Stimulated activated naive CD8-positive, alpha-beta T cell treated with anti-CD3 and anti-CD28 coated beads, Interleukin-15, Interleukin-2, amounts not matched to agents 100 U/mL and 50 U/mL, for 24 hours (primary cell): ENCODE measurements at places on chromosomes 5 and 9.

DNA sequence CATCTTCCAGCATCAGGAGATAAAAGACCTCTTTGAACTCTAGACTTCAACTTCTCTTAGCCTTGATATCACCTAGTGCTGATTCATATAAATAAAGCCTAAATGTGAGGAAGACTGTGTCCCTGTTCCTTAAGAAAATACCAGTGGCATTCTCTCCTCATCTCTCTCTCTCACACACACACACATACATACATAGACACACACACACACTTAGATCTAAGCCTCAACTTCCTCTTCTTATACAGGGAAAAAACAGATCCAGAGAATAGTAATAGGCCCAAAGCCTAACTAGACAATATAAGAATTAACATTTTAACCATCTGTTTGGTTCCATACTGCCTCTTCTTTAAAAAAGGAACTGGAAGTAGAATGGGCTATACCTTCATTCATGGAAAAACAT is 195.3 kb upstream of the NR4A3 start:
- DNase-seq: no peak

GRCh38 chr9:110115826-110116542 is 92.0 kb downstream of the C9orf152 start:
- no peak for DNase-seq

DNA sequence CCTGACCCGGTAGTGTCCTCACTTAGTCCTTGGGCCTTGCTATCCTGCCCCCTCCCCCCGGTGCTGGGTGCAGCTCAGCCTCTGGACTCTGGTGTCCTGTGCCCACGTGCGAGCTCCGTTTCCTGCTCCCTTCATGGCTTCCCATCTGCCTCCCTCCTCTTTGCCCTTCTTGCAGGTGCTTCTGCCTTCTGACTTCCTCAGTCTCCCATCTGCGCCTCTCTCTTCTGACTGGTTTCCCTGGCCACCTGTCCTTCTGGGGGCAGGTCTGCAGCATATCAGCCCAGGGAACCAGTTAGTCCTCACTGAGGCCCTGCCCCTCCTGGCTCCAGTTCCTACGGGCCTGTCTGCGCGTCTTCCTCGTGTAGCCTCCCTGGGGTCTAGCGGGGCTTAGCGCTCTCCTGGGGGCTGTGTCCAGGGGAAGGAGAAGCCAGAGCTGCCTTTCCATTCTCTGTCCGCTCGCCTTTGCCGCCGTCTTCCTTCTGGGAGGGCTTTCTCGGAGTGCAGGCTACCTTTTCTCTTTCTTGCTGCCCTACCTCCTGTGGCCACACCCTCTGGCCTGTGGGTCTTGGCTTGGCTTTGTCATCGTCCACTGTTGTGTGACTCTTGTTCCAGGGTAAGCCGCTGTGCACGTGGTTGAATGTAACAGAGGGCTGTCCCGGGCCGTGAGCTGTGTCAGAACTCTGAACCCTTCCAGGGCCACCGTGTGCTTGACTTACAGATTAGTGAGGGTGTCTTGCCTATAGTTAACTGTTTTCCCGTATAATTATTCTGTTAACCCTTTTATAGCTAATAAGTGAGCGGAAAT is 51.8 kb downstream of the EHMT1 start:
- no peak for DNase-seq

GRCh38 chr5:100706776-100707175 is 171.6 kb downstream of the FAM174A start:
- no peak for DNase-seq

GRCh38 chr5:174185506-174185905 is 140.0 kb downstream of the NSG2 start:
- DNase-seq: no peak
